ENCODE measurements at places on chromosomes 4 and X. TPM values are rescaled to one million over a fixed set of nuclear protein-coding genes. Genes with fewer than 3 reads are reported as not detected.

The PLK4 gene
- 61.4 TPM for total RNA-seq

The TEX13C gene
- not detected for total RNA-seq

The TREX2 gene
- total RNA-seq, result 3.4 TPM

The EGF gene
- total RNA-seq, result not detected

The RAB41 gene
- not detected for total RNA-seq

DNA sequence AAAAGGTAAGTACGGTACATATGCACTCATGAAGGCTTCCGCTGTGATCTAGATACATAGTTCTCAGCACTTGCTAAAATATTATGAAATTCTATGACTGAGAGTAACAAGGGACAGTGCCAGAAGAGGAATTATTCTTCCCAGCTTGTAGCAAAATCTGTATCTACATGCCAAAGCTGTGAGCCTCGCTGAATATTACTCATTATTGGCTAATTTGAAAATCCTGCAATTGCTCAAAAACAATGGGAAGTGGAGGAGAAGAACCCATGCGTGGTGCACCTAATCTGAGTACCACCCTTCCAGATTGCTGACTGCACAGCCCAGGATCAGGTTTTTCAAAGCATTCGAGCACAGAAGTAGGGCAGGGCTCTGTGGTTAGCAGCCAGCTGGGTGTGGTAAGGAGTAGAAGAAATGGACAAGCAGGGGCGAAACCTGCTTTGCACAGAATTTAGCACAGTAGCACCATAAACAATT lies 17.4 kb upstream of the PDCL2 start:
- H3K36me3 ChIP-seq, result no peaks in the 10 kb centered on the region
- H3K4me1 ChIP-seq, result peaks cover 6% of the 10 kb centered on the region
- H3K27ac ChIP-seq, result no peak overlapping the region
- H3K27me3 ChIP-seq, result peaks cover 5% of the 10 kb centered on the region
- H3K4me3 ChIP-seq, result no peak overlapping the region
- no peak for DNase-seq

DNA sequence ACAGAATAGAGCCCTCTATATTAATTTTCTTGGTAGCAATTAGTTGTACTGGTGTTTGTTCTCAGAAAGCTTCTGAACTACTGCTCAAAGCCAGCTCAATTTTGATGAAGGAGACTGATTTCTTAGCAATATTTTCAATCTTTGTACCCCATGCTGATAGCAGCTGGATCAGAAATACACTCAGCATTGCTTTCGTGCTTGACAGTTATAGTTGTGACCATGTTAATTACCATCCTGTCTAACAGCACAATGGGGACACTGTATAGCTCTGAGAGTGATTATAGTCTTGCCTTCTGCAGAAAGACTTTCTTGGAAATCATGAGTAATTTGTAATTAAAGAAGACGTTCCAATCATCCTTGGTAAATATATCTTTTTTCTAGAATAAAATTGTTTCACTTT lies 79.7 kb upstream of the GNPDA2 start:
- no peak overlapping the region for H3K27ac ChIP-seq
- H3K4me3 ChIP-seq, result no peak overlapping the region
- H3K27me3 ChIP-seq, result no peaks in the 10 kb centered on the region

GRCh38 chr4:6803246-6803645 lies 20.7 kb downstream of the KIAA0232 start:
- DNase-seq, result no peak
- no peak overlapping the region for H3K27ac ChIP-seq
- H3K27me3 ChIP-seq, result no peaks in the 10 kb centered on the region
- peaks cover 8% of the 10 kb centered on the region for H3K36me3 ChIP-seq

DNA sequence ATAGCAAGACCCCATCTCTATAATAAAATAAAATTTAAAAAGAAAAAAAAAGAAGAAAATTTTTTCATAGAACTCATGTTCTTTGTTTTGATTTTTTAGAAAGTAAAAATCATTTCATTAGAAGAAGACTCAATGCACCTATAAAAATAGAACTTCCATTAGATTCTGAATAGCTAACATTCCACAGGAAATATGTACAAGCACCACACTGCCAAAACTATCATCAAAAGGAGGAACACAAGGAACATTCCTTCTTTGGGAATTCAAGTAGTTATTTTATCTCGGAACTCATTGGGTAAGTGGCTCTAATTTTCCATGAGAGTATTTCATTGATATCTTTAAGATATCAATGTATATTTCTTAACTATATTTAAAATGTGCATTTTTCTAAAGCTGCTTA lies 157.6 kb downstream of the CAMK2D start:
- no peak overlapping the region for H3K4me3 ChIP-seq
- no peaks in the 10 kb centered on the region for H3K4me1 ChIP-seq
- no peak overlapping the region for H3K27ac ChIP-seq

DNA sequence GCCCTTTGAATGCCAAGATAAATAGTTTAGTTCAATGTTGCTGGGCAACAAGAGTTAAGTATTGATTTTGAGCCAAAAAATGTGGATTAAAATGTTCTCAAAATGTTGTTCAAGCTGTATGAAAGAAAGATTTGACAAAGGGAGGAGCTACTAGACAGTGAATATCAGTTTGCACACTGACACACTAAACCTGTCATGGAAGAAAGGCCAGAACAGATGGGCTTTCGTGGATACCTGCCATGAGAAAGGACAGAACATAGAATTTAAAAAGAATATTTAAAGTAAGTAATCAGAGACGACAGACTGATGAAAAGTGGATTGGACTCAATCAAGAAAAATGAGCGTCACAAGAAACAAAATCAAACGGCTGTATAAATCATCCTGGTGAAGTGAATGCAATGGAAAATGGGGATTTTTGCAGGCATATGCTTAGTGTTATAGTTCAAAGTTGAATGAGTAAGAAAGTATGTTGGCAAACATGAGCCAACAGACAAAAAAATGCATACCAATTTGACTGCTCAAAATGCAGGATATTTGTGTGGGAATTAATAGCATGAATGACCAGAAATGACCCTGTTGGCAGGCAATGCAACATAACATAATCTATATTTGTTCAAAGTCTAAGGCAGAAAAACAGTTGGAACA lies 7.4 kb downstream of the PCDH18 start:
- H3K4me1 ChIP-seq, result no peaks in the 10 kb centered on the region
- no peaks in the 10 kb centered on the region for H3K27me3 ChIP-seq
- no peak overlapping the region for H3K4me3 ChIP-seq

GRCh38 chr4:184147858-184148737 lies 69.6 kb downstream of the ENPP6 start:
- H3K27me3 ChIP-seq, result peaks cover 5% of the 10 kb centered on the region
- no peak for DNase-seq
- no peaks in the 10 kb centered on the region for H3K36me3 ChIP-seq

- no peak overlapping the region for H3K4me3 ChIP-seq
- no peak overlapping the region for H3K27ac ChIP-seq
- peaks cover 22% of the 10 kb centered on the region for H3K36me3 ChIP-seq
- DNase-seq, result no peak
- peaks cover 22% of the 10 kb centered on the region for H3K4me1 ChIP-seq
Measured at GRCh38 chrX:154507673-154508383, 8.2 kb downstream of the FAM3A start.

- peaks cover 43% of the 10 kb centered on the region for H3K4me1 ChIP-seq
- no peak for DNase-seq
- H3K27me3 ChIP-seq, result no peaks in the 10 kb centered on the region
- no peak overlapping the region for H3K4me3 ChIP-seq
Measured at GRCh38 chr4:158811704-158812103, 42.9 kb downstream of the FNIP2 start.

DNA sequence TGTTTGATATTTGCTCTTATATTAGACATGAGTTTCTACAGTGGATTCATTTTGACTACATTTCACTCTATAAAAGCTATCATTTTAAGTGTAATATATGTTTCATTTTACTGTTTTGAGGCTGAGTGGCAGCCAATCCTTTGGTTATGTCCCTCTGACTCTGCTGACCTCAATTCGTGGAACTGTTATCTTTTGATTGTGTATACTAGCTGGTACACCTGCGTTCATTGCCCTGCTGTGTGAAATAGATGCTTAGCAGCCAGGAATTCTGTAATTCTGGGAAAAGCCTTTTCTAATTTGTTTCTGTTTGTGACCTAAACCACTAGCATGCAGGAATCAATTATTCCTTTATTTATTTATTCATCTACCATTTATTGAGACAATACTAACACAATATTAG lies 269.4 kb upstream of the CT83 start:
- H3K36me3 ChIP-seq, result no peaks in the 10 kb centered on the region
- DNase-seq, result no peak
- H3K27me3 ChIP-seq, result no peaks in the 10 kb centered on the region
- no peak overlapping the region for H3K4me3 ChIP-seq

DNA sequence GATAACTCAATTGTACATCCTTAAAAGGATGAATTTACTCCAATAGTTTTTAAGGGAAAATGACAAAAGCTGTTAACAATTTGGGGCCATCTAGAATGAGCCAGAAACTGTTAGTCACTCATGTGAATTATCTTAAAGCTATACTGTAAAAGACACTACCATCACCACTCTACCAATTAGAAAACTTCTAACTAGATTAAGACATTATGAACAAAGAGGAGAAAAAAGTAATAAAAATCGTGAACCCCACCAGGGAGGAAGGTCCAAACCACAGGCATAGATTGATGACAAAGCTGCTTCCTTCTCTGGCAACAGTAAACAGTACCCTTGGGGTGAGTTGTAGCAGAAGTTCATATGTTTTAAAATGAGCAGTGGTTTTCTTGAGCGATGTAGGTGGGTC lies 106.1 kb downstream of the PDGFC start:
- H3K36me3 ChIP-seq, result no peaks in the 10 kb centered on the region
- no peaks in the 10 kb centered on the region for H3K4me1 ChIP-seq
- no peak overlapping the region for H3K4me3 ChIP-seq
- no peak for DNase-seq

- no peak for DNase-seq
- no peaks in the 10 kb centered on the region for H3K36me3 ChIP-seq
- no peaks in the 10 kb centered on the region for H3K4me1 ChIP-seq
- no peaks in the 10 kb centered on the region for H3K27me3 ChIP-seq
- H3K27ac ChIP-seq, result no peak overlapping the region
Measured at GRCh38 chrX:152202886-152203285, 64.5 kb upstream of the MAGEA10 start.

Data from activated CD4-positive, alpha-beta T cell treated with anti-CD3 and anti-CD28 coated beads, Interleukin-2, amount 10 ng/mL, durations not matched to agents 7 days and 5 days (primary cell).